ENCODE measurements at places on chromosomes 5 and 9.

GRCh38 chr9:109918339-109919163 lies 138.6 kb downstream of the PALM2AKAP2 start:
- no peak for DNase-seq

DNA sequence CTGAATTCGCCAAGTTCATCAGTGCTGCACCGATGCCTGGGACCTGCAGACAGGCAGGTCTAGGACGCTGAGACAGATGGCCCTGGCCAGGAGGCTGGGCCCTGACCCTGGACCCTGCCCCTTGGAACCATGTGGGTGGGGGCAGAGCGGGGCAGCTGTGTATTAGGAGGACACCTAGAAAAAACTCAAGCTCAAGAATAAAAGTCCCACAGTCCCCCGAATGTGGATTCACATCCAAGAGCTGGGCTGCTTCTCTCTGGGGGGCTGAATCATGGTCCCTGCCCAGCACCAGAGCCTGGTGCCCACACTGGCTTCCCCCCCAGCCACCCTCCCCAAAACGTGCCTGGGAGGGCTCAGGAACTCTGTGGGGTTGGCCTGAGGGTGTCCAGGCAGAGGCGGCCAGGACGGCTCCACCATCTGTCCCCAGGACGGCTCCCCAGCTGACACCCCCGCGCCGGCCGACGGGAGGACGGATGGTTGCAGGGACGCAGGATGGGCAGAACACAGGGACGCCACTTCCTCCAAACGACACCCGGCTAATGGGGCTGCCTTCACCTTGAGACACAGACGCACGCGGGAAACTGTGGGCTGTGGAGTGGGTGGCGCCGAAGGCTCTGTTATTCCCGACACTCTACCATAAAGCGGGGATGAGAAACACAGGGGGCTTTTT lies 34.9 kb downstream of the EXD3 start:
- DNase-seq: no peak

GRCh38 chr5:81014348-81014747 lies 54.2 kb downstream of the RASGRF2 start:
- DNase-seq: no peak

DNA sequence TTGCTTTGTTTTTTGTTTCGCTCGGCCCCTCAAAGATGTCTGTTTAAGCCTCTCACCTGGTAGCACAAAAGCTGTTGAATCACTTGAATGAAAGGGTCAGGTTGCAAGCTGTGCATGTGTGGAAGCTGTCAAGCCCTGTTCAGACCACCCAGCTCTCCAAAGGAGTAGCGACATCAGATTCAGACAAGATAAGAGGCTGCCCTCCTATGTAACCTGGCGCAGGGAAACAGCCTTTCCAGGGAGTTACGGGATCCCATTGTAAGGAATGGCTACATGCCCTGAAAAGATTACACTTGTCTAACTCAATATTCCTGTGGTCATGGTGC lies 2.9 kb downstream of the FREM1 start:
- no peak for DNase-seq

GRCh38 chr9:109555215-109555614 lies 57.1 kb upstream of the PTPN3 start:
- DNase-seq: no peak
